B cell (primary cell): ENCODE measurements at places on chromosomes 16 and 17.
A peak's percentile ranks its signal among the peaks of the same experiment; 100 is the strongest.

- no peak for DNase-seq
These were observed 91.8 kb upstream of the TMEM132E start for GRCh38 chr17:34487626-34488025.

DNA sequence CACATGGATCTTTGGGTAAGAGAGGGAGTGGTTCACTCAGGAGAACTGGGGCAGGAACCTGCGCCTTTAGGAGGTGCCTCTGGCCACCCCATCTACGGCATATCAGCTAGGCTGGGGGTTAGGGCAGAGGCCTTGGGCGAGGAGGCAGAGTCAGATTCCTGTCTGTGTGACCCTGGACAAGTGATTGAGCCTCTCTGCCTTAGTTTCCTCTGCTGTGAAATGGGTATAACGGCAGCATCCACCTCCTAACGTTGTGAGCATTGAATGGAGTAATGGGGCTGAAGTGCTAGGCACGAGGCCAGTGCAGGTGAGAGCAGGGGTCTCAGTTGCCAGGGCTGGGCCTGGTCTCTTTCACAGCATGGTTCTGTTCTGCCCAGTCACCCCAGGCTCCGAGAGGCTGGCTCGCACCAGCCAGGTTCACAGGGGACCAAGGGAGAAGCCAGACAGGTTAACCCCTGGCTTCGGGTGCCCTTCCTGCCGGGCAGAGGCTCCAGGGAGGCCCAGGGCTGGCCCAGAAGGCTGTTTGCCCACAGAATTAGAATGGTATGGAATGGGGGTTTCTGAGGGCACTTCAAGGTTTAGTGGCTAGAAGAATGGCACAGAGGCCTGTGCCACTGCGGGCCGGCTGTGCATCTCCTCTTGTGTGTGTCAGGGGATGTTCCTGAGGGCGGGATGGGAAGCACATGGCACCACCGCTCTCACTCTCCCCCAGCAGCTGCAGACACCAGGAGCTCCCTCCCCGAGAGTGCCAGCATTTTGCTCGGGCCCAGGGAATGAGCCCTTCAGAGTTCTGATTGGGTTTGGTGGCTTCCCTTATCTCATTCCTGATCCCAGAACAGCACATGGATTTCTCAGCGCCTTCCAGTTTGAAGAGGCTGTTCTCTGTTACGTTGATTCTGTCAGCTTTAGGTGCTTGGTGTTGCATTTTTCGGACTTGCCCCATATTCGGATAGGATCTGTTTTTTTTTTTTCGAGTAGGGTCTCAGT lies 23.8 kb downstream of the UNC13D start:
- no peak for DNase-seq

- no peak for DNase-seq
These were observed 3.1 kb downstream of the NME2 start for GRCh38 chr17:51169340-51169739.

- DNase-seq: peak; percentile 79
These were observed 591 bp upstream of the SLFN5 start for GRCh38 chr17:35242158-35242804.

DNA sequence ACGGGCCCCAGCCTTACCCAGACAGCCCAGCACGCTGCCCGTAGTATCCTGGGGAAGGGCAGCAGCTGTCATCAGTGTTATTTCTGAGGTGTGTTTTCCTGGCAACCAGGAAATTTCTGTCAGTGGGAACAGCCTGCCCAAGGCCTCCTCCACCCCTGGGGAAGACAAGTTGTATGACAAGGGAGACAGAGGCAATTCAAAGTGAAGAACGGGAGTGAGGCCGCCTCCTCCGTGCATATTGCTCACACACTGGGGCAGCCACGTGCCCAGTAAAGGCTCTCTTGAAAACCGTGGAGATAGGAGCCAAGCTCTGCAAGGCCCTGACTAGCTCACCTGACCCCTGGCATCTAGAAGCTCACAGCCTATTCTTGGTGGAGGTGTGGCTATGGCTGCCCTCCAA lies 57.6 kb downstream of the RAI1 start:
- DNase-seq: no peak

DNA sequence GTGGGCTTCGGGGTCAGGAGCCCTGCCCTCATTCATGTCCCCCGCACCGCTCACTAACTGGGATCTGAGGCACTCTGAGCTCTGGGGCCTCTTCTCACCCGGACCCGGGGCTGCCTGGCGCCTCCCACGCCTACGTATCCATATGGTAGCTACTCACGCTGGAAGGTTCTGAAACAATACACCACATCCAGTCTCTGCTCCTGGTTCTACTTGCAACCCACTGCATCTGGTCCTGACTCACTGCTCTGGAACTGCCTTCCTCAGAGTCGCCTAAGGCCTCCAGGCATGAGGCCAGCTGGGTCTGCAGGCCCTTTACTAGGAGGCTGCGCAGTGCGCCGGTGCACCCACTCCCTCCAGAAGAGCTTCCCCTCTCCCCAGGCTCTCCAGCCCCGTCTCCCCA lies 18.1 kb downstream of the USP36 start:
- no peak for DNase-seq

- DNase-seq: no peak
These were observed 51.7 kb downstream of the GRIN2A start for GRCh38 chr16:10130538-10130937.

DNA sequence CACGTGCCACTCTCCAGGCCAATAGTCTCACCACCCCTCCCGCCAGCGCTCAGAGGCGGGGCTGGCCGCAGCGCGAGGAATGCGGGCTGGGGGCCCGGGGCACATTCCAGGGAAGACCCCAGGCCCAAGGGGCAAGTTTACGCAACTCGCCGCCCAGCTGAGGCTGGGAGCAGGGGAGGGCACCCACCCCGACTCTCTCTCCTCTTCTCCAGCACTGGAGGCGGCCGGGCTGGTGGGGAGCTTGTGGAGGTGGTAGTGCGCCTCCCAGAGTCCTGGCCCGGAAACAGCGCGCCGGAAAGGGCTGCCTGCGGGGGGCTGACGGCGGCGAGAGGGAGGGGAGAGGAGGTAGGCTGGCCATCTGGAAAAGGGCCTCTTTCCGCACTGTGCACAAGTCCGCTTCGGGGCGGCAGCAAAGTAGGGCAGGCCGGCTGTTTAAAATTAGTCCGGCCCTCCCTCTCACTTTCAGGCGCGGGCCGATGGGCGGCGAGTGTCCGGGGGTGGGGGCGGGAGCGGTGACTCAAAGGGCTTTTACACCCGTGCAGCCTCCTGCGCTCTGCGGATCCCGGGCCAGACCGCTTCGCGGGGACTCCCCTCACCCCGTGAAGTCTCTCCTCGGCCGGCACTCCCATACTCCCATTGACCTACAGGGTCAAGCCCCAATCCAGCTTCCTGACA lies 1.1 kb downstream of the FHOD1 start:
- peak; percentile 66 for DNase-seq

GRCh38 chr16:56889206-56889605 lies 24.2 kb downstream of the SLC12A3 start:
- no peak for DNase-seq

- no peak for DNase-seq
These were observed 250.4 kb downstream of the MRTFB start for GRCh38 chr16:14321542-14321941.

DNA sequence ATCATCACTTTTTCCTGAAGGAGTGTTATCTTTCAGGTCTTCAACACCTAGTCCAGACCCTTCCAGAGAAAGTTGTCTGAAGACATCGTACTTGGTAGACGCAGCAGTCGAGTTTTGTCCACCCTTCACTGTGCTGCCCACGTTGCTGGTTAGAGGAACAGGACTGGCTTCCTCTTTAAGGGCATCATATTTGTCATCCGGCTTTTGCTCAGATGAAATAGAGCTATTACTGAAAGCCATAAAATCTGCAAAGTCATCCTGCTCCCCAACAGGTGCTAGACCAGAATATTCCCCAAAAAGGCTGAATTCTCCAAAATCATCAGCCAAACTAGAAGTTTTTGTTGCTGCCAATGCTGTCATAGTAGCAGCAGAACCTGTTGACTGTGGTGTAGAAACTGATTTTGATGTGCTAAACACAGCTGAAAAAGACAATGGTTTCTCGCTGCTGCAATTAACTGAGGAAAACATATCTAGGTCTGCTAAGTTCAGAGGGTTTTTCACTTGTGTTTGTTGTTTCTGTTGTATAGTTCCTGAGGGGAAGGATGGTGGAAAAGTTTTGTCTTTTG lies 55.7 kb downstream of the SYNRG start:
- no peak for DNase-seq

DNA sequence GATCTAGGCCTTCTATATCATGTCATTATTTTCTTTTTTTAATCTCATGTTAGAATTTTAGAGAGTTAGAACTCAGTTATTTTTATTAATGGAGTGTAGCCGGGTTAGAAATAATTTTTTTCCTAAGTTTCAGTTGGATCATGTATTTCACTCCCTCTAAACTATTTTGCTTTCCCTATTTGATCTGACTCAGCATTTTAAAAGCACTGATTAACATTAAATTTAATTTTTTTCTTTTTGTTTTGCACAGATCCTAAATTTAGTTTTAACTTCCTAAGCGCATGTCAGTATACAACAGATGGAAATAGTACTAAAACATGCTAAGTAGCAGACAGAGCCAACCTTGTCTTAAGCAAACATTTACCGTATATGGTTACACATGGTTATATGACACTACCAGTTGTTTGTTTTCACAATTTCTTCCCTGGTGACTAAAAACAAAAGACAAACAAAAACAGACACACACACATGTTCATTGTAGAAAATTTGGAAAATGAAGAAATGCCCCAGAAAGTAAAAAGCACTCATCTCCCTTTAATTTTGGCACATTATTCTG lies 33.6 kb upstream of the RAB11FIP4 start:
- DNase-seq: no peak

GRCh38 chr17:31745964-31746600 lies 113.0 kb downstream of the COPRS start:
- no peak for DNase-seq

DNA sequence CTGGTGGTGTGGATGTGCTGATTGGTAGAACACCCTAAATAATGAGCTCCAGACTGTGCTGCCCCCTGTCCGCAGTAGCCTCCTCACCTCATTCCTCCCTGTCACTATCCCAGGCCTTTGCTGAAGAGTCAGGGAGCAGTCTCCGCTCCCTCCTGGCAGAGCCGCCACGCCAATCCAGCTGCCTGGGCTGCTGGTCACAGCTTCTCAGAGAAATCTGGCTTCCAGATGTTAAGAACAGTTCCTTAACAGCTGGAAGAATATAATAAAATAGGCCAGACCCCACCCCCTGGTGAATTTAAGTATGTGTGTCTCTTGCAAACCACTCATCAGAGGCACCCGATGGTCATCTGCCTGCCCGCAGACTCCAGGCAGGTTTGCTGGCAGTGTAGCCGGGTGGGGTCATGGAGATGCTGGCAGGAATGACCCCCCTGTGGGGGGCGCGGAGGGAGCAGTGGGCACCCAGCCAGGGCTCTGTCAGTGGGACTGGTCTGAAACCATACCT lies 161.0 kb downstream of the CCDC182 start:
- no peak for DNase-seq

DNA sequence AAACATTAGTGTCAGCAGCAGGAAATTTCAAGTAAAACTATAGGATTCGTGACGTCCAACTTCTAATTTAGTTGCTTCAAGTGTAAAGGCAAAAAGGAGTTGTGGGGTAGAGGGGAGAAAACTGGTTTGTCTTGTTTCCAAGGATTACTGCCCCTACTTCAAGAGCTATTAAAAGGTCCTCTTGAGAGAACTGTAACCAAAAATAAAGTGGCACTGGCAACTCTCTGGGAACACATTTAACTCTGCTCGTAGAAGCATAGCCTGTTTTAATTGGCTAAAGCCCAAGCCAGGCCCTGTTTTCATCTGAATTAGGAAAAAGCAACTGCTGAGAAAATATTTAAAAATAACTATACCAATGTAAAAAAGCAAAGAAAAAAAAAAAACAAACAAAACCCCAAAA lies 51.8 kb upstream of the AKAP1 start:
- no peak for DNase-seq

- no peak for DNase-seq
These were observed 217.2 kb downstream of the SHCBP1 start for GRCh38 chr16:46404028-46404427.

DNA sequence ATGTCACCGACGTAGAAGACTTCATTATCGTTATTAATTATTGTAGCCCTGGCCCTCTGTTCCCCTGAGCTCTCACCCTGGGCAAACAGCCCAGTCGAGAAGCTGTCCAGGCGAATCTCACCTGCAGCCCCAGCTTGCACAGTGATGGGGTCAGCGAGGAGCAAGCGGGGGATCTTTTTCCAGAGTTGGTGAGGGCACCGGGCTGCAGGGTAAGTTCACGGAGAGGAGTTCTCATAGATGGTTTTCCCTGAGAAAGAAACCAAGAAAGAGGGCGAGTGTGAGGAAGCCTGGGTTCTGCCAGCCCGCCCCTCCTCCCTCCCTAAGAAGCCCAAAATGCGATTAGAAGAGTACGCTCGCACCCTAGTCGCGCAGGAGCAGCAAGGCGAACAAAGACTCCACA lies 436 bp downstream of the SPAG5 start:
- no peak for DNase-seq

- no peak for DNase-seq
These were observed 5.9 kb upstream of the CCL22 start for GRCh38 chr16:57352636-57353047.

- no peak for DNase-seq
These were observed 103.8 kb upstream of the NOL11 start for GRCh38 chr17:67613961-67614360.

DNA sequence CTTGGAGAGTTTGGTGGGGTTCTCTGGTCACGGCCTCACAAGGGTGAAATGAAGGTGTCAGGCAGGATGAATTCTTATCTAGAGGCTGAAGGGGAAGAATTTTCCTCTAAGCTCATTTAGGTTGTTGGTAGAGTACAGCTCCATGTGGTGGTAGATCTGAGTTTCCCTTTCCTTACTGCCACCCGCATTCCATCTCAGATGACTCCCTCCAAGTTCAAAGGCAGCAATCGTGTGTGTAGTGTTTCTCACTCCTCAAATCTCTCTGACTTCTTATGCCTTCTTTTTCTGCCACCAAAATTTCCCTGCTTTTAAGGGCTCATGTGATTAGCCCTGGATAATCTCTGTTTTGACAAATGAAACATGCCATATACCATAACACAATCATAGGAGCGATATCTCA lies 135.5 kb upstream of the MYOCD start:
- DNase-seq: no peak

DNA sequence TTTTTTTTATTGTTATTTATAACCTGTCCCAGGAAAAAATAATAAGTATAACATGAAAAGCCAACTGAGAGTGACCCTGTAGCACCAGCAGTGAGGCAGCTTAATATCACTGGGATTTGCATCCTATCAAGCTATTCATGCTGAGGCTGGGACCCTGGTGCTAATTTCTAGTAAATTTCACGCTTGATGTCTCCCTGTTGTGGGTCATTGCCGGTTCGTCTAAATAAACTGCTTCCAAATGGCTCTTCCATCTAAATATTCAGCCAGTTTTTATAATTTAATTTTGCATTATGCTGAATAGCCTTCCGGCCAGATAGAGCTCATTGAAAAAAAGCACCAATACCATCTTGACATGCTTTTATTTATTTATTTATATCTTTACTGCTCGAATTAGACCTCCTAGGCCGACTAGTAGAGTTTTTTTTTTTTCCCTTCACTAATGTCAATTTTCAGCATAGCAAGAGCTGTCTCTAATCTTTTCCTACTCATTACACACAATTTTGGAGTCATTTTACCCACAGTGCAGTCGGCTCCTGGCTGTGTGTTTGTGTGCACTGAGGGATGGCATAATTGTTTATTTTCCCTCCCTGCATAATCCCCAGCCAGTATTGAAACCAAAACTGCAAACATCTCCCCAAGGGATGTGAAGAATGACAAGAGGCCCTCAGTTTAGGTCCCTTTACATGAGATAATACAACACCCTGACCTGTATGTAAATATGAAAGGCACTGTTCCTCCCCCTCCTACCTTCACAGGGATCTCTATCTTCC lies 168.8 kb downstream of the AATF start:
- DNase-seq: no peak

- DNase-seq: no peak
These were observed 3.0 kb downstream of the RASL10B start for GRCh38 chr17:35734396-35734795.
